ENCODE measurements at places on chromosomes 6 and 20. TPM values are rescaled to one million over a fixed set of nuclear protein-coding genes. Genes with fewer than 3 reads are reported as not detected.

GRCh38 chr20:36320898-36321695 is 15.0 kb downstream of the DLGAP4 start:
- no peak for DNase-seq

- DNase-seq, result no peak
Measured at GRCh38 chr6:77986380-77987034, 333.7 kb downstream of the MEI4 start.

DNA sequence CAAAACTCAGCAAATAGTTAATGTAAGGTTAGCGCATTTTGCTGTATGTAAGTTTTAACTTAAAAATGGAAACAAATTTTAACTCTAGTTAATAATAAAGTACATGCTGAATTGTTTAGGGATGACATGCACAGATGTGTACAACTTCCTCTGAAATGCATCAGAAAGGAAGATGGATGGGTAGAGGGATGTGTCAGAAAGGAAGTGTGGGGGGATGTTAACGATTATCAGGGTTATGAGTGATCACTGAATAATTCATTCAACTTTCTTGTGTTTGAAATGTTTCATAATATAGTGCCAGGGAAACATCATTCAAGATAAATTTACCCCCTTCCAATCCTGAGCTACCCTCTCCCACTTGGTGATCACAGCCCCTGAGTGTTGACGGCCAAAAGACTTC is 87.6 kb downstream of the FOXA2 start:
- no peak for DNase-seq

- no peak for DNase-seq
Measured at GRCh38 chr6:168949981-168950857, 303.4 kb downstream of the THBS2 start.

- no peak for DNase-seq
Measured at GRCh38 chr20:20562507-20562906, 149.9 kb downstream of the RALGAPA2 start.

BCAS1 gene
- 0.07 TPM for total RNA-seq

SCGN gene
- not detected for total RNA-seq
